Right lung (tissue), 10 donors: ENCODE measurements at places on chromosomes 13 and 19. TPM values are rescaled to one million over a fixed set of nuclear protein-coding genes. Genes with fewer than 3 reads are reported as not detected.

GRCh38 chr13:40875044-40875443 is 85.6 kb downstream of the SLC25A15 start:
- no peak for DNase-seq

- no peak for DNase-seq
Measured at GRCh38 chr19:2926341-2927031, 18.3 kb downstream of the ZNF77 start.

DNA sequence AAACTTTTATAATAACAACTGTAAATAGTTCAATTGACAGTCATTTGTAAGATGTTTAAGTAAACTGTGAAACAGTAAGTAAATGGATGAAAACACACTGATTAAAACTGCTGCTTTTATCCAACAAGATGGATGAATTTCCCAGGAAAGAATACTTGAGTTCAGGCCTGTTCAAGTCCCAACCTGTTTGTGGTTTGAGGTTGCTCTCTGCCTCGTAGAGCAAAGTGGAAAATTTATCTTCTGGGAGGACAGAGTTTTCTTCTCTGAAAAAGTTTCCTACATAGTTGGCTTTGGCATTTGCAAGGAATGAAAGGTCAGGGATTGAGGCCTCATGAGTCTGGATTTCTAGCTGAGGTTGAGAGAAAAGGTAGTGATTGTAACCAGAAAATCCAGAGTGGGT is 15.2 kb upstream of the ZNF543 start:
- DNase-seq, result no peak

The ZNF28 gene
- polyA plus RNA-seq, result 17.4 TPM

DNA sequence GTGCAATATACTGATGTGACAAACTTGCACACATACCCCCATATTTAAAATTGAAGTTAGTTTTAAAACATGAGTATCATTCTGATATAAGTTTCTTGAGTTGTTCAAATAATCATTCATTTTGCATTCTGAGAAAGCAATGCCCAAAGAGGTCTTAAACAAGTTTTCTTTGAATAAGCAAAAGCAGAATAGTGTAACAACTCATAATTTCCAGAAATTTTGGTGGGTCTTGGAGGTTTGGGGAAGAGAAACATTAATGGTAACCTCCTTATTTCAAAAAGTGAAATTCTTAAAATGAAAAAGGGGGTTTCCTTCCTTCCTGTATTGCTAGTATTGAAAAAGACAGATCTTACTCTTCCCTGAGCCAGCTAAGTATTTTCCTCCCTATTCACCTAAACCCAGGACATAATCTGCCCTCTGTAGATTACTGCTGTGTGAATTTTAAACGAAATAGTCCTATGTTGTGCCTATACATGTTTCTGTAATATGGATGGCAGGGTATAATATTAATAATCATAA is 30.4 kb downstream of the SLC25A15 start:
- DNase-seq, result no peak

The SERPINE3 gene
- 0.65 TPM for polyA plus RNA-seq

The GRK1 gene
- 2.4 TPM for polyA plus RNA-seq

DNA sequence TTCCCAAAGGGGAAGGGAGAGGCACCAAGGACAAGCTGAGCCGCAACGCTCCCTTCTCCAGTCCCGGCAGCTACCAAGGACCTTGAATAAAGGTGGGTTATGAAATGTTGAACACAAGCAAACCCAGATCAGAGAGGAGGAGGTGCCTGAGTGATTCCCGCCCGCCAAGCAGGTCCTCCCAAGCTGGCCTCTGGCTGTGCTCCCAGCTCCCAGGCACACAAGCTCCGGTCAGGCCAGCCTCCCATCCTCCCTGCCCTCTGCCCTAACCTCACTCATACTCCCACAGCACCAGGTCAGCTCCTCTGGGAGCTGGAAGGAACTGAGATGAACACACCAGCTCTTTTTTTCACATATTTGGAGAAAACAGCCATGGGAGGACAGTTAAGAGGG is 3.7 kb downstream of the NAPA start:
- no peak for DNase-seq

GRCh38 chr13:21853779-21854178 is 182.9 kb downstream of the FGF9 start:
- DNase-seq, result no peak

DNA sequence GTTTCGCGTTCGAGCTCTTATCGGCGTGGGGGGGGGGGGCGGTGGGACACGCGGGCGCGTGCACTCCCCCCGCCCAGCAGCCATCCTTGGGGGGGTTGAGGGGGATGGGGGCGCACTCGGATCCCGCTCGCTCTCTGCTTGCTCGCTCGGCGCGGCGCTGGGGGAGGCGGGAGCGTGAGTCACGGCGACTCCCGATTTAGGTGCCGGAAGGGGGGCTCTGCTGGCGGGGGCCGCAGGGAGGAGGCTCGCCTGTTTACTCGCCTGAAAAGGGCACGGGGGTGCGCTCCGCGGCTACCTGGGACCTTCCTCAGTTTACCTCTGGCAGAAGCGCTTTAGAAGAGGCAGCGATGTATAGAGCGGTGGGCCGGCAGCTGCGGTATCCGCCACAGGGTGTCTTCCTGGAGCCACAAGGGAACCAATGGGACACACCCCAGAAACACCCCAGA is 1.1 kb upstream of the PDE4A start:
- no peak for DNase-seq

The DIRAS1 gene
- polyA plus RNA-seq, result 2.1 TPM

- no peak for DNase-seq
Measured at GRCh38 chr13:23866420-23867026, 22.7 kb downstream of the MIPEP start.

DNA sequence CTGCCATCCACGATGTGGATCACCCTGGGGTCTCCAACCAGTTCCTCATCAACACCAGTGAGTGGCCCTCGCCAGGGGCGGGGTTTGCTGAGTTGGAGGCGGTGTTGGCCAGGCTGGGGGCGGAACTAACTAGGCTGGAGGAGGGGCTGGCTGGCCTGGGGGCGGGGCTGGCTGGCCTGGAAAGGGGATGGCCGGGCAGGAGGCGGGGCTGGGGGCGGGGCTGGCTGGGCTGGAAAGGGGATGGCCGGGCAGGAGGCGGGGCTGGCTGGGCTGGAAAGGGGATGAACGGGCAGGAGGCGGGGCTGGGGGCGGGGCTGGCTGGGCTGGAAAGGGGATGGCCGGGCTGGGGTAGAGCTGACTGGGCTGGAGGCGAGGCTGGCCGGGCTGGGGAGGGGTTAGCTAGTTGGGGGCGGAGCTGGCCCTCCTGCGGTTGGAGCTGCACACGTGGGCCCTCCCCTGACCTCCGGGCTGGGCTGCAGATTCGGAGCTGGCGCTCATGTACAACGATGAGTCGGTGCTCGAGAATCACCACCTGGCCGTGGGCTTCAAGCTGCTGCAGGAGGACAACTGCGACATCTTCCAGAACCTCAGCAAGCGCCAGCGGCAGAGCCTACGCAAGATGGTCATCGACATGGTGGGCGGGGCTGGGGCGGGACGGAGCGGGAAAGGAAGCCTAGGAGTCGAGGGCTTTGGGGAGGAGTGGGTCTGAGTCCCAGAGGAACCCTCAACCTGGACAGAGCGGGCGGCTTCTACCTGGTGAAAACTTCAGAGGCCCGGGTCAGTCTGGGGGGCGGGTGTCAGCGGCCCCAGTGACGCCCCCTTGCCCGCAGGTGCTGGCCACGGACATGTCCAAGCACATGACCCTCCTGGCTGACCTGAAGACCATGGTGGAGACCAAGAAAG is 41.0 kb downstream of the PDE4A start:
- DNase-seq, result peak; percentile 72

DNA sequence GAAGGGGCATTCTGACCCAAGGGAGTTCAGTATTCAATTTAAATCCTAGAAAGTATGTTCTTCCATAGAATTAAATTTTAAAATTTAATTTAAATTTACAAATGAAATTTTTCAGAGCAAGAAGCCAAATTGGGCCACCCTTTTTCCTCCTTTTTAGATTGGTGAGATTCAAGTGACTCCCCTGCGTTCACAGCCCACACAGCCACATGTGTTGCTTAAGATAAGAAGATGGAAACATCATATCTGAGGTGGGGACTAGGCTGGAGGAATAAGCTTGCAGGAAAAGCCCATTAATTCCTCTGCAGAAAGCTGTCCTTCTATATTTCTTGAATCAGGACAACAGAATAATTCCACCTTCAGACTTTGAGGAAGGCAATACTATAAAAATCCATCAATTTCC is 392.7 kb upstream of the ZNF507 start:
- DNase-seq, result no peak

DNA sequence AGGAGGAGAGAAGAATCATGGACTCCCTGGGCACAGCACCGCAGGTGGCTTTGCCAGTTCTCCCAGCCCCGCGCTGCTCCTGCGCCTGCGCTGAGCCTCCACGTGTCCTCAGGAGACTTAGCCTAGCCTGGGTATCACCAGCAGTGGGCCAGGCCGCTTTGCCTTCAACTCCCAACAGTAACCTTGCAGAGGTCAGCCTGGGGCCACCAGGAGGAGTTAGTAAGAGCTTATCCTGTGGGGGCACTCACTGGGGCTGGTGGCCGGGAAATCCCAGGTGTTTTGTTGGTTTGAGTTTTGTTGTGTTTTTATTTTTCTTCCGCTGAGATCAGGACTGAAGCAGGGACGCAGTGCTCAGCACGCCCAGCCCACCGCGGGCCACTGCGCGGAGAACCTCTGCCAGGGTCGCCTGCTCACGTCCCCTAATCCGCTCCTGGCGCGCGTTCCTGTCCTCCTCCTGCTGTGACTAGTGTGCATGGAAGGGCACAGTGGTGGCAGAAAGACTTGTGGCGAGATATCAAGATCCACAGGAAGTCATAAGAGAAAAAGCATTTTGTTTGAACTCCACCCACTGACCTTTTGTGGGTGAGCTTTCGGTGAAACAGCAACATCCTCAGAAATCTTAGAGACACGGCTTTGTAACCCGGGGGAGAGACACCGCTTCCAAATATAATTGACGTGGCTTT is 207.4 kb upstream of the RFC3 start:
- DNase-seq, result no peak

DNA sequence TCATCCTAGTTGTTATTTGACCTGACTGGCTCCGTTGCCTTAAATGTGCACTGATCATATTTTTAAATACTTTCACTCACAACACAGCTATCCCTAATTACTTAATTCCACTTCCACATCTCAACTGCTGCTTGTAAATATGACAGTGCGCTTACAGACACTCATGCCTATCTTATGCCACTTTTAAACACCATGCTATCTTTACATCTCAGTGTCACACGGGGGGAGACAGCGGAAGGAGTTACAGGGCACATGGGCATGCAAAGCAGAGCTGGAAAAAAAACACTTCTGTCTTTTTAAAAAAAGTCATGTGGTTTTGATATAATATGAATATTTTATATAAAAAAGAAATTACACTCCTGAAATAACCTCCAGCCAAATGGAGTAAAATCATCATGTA is 44.1 kb downstream of the SMAD9 start:
- no peak for DNase-seq

GRCh38 chr13:20157151-20157796 is 3.6 kb downstream of the GJA3 start:
- no peak for DNase-seq

DNA sequence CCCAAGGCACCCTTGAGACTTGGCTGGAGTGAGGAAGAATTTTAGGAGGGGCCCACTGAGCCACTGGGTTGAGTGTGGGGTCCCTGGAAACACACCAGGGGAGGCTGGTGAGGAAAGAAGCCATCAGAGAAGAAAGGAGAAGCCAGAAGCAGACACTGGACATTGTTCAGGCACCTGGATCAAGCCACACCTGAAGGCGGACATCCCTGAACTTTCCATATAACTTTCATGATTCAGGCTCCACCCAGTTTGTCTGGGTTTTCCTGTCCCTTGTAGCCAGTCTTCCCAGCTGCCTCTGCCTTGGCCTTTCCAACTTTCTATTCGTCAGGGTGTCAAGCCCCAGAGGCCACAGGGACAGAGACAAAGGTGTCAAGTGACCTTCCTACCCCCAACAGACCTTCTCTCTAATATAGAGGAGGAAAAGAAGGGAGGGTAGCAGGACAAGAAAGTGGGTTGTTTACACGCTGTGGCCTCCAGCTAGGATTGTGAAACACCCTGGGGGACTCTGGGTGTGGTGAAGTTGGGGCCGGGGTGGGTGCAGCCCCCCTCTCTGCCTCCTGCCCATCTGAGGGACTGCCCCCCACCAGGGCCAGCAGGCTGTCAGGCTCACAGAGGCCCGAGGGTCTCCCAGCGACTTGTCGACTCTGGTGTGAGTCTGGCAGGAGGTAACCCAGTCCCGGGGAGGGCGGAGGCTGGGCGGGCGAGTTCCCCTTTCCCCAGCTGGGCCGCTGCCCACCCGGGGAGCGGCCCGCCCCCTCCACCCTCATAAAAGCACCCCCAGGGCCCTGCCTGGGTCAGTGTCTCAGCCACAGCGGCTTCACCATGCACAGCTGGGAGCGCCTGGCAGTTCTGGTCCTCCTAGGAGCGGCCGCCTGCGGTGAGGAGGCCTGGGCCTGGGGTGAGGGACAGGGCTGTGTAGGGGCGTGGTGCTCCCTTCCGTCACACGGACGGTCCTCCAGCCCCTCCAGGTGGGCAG is at the start of gene CFD:
TSS of gene CFD (plus strand) at position 797 of the 976 bp plus-strand sequence. CDS start at position 823, 26 bp downstream.
- DNase-seq, result peak; percentile 42

DNA sequence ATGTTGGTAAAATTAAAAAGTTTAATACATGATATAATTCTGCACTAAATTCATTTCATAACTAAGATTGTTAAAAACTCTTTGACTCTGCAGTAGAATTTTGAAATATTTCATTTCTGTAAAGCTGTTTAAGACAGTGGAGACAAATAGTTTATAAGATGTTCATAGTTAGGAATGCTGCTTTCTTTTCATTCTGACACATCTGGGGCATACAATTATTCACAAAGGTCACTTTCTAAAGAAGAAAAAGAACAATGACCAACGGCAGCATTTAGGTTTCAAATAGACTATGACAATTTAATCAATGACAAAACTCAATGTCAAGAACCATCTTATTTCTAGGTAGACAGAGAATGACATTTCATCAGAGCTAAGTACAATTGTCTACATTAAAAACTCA is 1422.1 kb downstream of the PCDH9 start:
- no peak for DNase-seq

The RASIP1 gene
- polyA plus RNA-seq, result 14.6 TPM

The TNFAIP8L1 gene
- 13.1 TPM for polyA plus RNA-seq

DNA sequence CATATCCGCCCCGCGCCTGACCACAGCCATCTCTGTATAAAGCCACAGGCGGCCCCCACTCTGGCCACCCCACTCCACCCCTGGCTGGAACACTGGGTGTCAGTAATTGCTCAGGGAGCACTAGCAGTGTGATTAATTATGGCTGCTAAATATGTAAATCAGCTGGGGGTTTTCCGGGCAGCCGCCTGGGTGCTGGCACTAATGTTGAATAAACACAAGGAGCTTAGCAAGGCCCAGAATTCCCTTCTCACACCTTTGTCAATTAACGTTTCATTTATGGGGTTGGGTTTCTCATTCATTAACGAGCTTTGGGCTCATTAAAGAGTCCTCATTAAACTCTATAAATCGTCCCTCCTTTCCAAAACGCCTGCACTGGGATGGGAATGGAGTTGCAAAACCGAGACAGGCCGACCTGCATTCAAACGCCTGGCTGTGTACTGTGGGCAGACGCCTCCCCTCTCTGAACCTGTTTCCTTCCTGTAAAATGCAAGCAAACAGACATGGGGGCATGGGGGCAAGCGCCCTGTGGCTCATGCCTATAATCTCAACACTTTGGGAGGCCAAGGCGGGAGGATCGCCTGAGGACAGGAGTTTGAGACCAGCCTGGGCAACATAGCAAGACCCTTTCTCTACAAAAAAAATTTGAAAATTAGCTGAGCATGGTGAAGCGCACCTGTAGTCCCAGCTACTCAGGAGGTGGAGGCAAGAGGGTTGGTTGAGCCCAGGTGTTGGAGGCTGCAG is 17.7 kb upstream of the OLFM2 start:
- DNase-seq, result no peak
